CD4-positive, alpha-beta memory T cell (primary cell): ENCODE measurements at places on chromosomes 7 and 10. TPM values are rescaled to one million over a fixed set of nuclear protein-coding genes. Genes with fewer than 3 reads are reported as not detected.

The RAPGEF5 gene
- not detected for polyA plus RNA-seq

GRCh38 chr10:129030996-129031843 lies 435.8 kb upstream of the MGMT start:
- no peak overlapping the region for H3K4me3 ChIP-seq
- H3K27ac ChIP-seq, result no peak overlapping the region
- peak; percentile 37 for DNase-seq
- H3K4me1 ChIP-seq, result peaks cover 23% of the 10 kb centered on the region

GRCh38 chr7:46007990-46008643 lies 87.0 kb upstream of the IGFBP3 start:
- no peak overlapping the region for H3K4me3 ChIP-seq
- no peaks in the 10 kb centered on the region for H3K27me3 ChIP-seq
- no peak for DNase-seq
- H3K4me1 ChIP-seq, result no peaks in the 10 kb centered on the region
- no peak overlapping the region for H3K27ac ChIP-seq
- H3K36me3 ChIP-seq, result no peaks in the 10 kb centered on the region

The SLC18A3 gene
- polyA plus RNA-seq, result not detected

The KAZALD1 gene
- not detected for polyA plus RNA-seq

DNA sequence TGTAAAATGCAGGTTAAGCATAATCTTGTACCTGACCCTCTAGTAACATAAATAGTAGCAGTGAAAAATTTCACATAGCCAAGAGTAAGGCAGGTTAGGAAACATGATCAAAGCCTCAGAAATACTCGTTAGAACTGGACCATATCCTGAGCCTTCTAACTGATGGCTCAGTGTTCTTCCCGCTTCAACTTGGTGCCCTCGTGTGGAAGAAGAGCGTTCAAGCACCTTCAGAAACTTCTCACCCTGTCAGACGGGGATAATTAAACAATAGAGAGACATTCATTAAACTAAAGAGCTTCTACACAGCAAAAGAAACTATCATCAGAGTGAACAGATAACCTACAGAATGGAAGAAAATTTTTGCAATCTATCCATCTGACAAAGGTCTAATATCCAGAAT lies 124.5 kb downstream of the MYOF start:
- no peaks in the 10 kb centered on the region for H3K4me1 ChIP-seq
- no peaks in the 10 kb centered on the region for H3K36me3 ChIP-seq
- no peak for DNase-seq
- no peak overlapping the region for H3K4me3 ChIP-seq
- H3K27me3 ChIP-seq, result no peaks in the 10 kb centered on the region

The EEPD1 gene
- polyA plus RNA-seq, result 42.5 TPM

- H3K4me3 ChIP-seq, result no peak overlapping the region
- no peaks in the 10 kb centered on the region for H3K36me3 ChIP-seq
- H3K27me3 ChIP-seq, result no peaks in the 10 kb centered on the region
- no peak overlapping the region for H3K27ac ChIP-seq
Measured at GRCh38 chr10:103748020-103748419, 107.4 kb downstream of the SH3PXD2A start.

- peaks cover 4% of the 10 kb centered on the region for H3K4me1 ChIP-seq
- DNase-seq, result no peak
- no peaks in the 10 kb centered on the region for H3K36me3 ChIP-seq
- H3K4me3 ChIP-seq, result no peak overlapping the region
- H3K27ac ChIP-seq, result no peak overlapping the region
Measured at GRCh38 chr10:33047655-33048054, 89.6 kb upstream of the ITGB1 start.
